NCI-H1417 (cell line): ENCODE measurements at places on chromosomes 3 and 15.

DNA sequence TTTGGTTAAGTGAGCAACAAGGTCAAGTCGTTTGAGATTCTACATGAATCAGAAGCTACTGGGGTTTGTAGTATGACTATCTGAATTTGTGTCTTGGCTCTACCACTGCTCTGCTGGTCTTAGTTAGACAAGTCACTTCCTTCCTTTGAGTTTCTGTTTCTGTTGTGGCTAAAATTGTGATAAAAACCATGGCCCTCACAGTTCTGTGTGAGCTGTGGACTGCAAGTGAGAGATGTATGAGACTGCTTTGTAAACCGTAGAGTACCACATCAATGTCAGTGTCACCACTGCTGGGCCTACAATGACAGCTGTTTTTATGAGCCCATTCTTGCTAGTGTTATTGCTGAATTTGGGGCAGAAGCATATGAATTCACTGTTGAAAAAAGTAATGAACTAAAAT, 32.7 kb downstream of the RARB start:
- DNase-seq, result no peak

DNA sequence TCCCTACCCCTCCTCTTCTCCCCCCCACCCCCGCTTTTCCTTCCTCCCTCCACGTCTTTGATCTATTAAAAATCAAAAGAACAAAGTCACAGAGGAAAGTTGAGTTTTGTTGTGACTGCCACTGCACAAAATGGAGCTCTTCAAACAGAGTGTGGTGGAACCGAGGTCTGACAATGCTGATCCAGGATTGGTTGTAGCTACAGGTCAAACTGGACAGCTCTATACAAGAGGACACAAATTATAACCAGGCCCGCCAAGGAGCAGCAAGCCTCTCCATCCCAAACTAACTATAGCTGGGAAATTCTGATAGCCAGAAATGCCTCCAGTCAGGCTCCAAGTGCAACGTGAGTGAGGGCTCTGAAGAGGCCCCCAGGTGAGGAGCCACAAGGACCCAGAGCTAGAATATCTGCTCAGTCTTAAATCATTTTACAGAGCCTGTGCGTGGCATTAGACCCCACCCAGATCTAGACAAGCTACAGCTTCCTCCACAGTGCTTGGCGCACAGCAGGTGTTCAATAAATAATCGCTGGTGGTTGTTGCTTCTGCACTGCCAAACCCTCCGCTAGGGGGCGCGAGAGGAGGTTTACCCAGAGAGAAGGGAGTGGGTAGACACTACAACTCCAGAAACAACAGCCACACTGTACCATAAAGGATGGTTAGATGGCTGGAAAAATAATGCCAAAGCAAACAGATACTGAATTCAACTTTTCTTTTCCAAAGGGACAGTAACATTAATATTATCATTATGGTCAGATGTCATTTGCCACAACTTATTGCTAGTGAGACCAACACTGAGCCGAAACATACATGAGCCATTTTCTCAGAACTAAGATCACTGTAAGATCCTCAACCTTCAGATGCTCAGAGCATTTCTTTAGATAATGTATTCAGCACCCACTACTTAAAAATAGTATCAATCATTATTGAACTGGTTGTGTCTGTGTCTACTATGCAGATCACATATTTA, 44.6 kb downstream of the ZIC4 start:
- no peak for DNase-seq

GRCh38 chr3:16550305-16550675, 36.8 kb upstream of the RFTN1 start:
- DNase-seq, result no peak

GRCh38 chr3:189311521-189311920, 139.8 kb downstream of the TPRG1 start:
- DNase-seq, result no peak

GRCh38 chr15:66287461-66288057, 5.8 kb upstream of the DIS3L start:
- DNase-seq, result peak; percentile 37

GRCh38 chr15:85618956-85619491, 175.7 kb downstream of the KLHL25 start:
- no peak for DNase-seq
